ENCODE measurements at places on chromosomes 6 and 20.

GRCh38 chr6:38364775-38365174 is 275.0 kb downstream of the BTBD9 start:
- DNase-seq = no peak

- DNase-seq = no peak
Observed at GRCh38 chr6:5730585-5731263, 276.0 kb downstream of the NRN1 start.

DNA sequence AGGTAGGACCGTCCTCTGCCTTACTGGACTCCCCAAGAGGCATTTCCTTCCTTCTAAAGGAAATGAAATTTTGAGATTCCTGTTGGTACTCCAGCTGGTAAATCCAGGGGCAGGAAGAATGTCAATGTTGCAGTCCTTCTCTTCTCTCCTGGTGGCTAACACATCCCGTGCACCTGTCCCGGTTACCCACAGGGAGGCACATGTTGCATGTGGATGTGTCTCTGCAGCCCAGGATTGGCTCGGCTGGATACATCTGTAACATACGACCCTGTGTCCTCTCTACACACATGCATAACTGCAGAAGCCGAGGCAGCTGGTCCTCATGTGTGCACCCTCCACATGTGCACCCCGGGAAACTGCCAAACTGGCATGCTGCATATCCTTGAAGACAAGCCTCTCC is 1.3 kb upstream of the LRFN2 start:
- DNase-seq = no peak

- no peak for DNase-seq
Observed at GRCh38 chr6:149056777-149057463, 260.6 kb upstream of the TAB2 start.

DNA sequence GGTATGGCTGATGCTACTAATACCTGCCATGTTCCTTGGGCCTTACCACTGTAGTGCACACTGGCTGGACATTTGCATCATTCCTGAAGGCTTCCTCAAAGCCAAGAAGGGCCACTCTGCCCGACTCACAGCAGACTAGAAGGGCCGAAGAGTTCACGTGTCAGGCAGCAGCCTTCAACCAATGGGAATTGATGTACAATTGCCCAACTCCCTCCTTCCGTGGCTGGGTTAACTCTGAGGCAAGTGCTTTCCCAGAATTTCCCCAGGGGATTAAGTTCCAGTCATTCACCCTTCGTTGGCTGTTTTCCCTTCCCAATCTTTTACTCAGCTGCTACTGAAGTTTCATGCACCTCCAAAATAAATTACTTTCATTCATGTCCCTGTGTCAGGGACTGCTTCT is 29.8 kb downstream of the PSMB9 start:
- DNase-seq = no peak

DNA sequence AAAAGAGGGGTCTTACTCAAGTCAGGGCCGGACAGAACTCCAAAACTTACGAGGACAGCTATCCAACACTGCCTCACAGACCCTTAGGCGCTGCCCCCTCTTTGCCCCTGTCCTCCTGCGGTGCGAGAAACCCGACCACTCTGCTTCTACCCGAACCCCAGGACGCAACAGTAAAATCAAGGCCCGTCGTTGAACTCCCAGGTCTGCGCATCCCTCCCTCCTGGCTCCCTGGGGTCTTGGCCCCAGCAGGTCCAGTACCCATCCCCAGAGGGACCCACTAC is 6.4 kb downstream of the OLIG3 start:
- no peak for DNase-seq

DNA sequence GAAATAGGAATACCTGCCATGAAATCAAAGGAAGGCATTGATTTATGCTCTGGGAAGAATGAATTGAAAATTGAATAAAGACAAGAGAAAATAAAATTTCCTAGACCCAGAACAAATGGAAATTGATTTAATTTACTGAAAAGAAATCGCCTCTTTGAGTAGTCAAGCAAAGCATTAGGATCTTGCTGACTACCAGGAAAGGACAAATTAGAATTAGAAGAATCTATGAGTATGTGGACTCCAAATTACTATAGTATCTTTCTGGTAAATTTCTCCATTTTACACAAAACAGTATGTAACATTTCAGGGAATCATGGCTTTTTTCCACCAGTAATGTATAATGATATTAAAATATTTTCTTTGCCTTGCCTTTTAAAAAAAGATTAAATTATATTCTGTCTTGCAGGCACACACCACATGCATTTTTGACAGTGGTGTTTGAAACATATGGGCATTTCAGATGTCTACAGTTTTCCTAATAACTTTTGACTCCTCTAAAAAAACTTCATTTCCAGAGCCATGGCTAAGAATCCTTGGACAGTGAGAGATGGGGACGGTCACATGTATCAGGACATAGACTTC is 768.7 kb upstream of the NRSN1 start:
- DNase-seq = no peak

Data from stimulated activated CD4-positive, alpha-beta T cell treated with anti-CD3 and anti-CD28 coated beads, TNF-alpha, amount 100 ng/mL, for 4 hours (primary cell).